ENCODE measurements at places on chromosomes 1 and 21.

DNA sequence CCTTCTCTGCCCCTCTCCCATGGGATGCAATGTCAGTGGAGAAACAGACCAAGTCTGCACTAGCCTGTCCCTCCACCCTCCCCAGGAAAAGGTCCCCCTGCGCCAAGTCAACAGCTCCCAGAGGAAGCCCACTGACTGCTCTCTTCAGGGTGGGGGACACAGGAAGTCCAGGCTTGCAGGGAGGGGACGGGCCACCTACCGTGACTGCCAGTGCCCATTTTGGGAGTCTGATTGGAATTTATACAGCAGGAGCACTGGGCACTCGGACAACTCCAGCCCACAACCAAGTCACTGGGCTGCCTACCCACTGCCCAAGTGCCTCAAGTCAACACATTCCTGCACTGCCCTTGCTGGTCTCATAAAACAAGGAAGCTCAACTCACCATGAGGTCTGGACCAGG, 6.1 kb downstream of the CCNL2 start:
- DNase-seq: no peak

DNA sequence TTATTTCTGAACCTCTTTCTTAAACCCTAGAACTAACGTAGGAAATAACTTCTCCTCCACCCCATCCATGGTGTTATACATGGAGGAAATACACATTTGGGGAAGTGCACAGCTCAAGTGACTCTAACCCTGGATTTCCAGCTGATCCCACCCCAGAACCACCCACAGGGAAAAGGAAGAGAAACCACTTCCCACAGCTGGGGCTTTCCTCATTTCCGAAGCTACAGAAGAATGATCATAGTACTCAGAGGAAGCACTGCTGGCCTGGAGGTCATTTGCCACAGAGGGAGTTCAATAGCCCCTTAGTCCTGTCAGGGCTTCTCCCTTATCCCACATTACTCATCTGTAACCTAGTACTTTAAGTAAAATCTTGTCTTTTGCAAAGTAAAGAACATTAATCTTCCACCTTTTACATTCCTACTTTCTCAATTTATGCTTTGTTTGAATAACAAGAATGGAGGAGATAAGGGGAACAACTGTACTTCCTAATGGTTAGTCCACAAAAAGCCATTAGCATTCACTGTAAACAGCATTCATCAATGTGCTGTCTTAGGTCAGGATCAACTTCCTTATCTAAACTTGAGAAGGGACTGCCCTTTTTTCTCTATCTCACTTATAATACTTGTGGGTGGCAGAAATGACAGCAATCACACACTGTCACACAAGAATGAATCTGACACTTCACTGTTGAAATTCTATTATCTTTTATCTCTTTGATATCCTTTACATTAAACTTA, 63.0 kb upstream of the RGS1 start:
- no peak for DNase-seq

GRCh38 chr21:45407629-45408247, 2.8 kb downstream of the COL18A1 start:
- DNase-seq: no peak

- DNase-seq: peak; percentile 34
Measured at GRCh38 chr1:78045926-78046778, at the start of gene GIPC2. Gene GIPC2 (plus strand): TSS chr1:78045966. CDS start chr1:78046095, 129 bp downstream.

Measured in stimulated activated CD4-positive, alpha-beta T cell treated with anti-CD3 and anti-CD28 coated beads, Interleukin-4, amount 100 ng/mL, for 48 hours (primary cell).